ENCODE measurements at places on chromosomes 1 and 21.

DNA sequence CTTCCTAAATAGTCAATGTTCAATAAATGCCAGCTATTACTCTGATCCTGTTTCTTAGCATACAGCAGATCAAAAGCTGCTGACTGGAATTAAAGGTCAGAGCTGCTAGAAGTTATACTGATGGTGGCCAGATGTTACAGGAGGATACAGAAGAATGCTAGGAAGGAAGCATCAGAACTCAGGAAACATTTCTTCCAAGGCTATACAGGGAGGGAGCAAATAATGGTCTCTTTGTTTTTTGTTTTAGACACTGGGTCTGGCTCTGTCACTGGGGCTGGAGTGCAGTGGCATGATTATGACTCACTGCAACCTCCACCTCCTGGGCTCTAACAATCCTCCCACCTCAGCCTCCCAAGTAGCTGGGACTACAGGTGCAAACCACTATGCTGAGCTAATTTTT is 175.5 kb downstream of the RGS7 start:
- no peak for DNase-seq

DNA sequence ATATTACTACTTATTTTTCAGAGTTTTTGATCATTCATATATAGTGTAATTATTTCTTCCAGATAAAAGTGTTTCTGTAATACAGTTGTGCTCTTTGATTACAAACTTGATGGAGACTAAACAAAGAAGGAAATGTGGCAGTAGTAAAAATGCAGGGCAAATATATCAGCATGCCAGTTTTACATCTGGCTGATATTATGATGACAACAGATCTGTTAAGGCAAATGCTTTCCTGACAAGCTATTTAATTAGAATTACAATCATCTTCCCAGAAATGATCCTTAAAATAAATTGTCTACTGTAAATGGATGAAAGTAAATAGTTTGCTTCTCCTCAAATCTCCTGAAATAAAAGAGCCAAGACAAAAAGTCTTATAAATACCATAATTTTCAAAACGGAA is 1659.8 kb downstream of the BRINP3 start:
- no peak for DNase-seq

DNA sequence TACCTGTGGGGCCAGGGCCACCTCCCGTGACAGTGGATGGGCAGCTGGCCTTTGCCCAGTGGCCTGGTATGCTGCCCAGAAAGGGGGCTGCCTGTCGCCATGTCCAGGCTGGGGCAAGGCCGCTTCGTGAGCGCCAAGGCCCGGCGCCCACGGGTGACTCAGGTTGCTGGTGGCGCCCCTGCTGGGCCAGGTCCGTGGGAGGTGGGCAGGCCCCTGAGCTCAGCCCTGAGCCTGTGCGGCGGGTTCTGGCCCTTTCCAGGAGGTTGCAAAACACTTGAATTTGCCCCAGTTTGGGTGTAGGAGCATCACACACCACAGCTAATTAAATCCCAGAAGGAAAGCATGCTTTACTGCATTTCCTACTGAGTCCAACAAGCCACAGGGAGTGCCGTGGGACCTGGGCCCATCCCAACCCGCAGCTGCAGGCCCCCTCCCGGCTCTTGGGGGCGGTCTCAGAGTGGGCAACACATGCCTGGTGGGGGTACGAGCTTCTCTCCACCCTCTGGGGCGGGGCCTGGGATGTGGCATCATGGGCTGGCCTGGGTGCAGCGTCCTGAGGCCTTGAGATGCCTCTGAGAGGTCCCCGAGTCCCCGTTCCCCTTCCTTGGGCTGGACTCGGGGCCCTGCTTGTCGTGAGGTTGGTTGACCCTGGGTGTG is 159.8 kb downstream of the PEX14 start:
- DNase-seq, result no peak

GRCh38 chr1:34268311-34268954 is 91.7 kb downstream of the C1orf94 start:
- DNase-seq, result no peak

DNA sequence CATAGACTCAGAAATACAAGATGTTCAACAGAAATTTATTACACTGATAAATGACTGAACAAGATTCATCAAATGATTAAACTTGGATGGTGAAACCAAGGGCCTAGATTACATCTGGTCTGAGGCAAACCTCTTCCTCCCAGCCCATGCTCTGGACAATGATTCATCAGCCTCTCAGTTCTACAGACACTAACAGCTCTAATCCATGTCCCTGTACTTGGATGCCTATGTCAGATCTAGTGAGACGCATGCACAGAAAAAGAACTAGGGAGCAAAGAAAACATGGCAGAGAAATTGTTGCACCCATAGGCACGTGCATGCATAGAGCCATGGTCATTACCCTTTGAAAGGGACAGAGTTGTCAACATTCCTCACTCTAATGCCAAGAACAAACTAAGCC is 250.1 kb downstream of the KCNH1 start:
- no peak for DNase-seq

- no peak for DNase-seq
Measured at GRCh38 chr1:160836981-160837557, 25.6 kb downstream of the CD244 start.

- no peak for DNase-seq
Measured at GRCh38 chr1:29858646-29859045, 622.3 kb downstream of the PTPRU start.

GRCh38 chr1:107575226-107575625 is 389.8 kb downstream of the VAV3 start:
- no peak for DNase-seq
